ENCODE measurements at places on chromosomes 1 and 21.

- no peak for DNase-seq
These were observed 2.9 kb downstream of the JUN start for GRCh38 chr1:58780836-58781452.

DNA sequence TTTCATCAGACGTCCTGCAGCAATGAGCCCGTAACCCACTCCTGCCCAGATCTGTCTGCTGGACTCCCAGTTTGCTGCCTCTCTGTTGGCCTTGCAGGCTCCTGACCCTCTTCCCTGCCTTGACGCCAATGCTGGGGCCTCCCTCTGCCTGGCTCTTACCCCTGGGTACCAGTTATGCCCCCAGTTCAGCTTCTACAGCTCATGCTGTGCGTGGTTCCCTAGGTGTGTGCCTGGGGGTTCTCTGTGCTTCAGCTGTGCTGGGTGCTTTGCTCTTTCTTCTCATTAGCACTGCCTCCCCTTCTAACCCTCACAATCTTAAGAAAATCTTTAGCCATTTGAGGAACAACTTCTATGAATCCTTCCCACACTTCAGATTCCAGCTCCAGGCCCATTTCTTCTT is 151.4 kb downstream of the ZSCAN20 start:
- no peak for DNase-seq

DNA sequence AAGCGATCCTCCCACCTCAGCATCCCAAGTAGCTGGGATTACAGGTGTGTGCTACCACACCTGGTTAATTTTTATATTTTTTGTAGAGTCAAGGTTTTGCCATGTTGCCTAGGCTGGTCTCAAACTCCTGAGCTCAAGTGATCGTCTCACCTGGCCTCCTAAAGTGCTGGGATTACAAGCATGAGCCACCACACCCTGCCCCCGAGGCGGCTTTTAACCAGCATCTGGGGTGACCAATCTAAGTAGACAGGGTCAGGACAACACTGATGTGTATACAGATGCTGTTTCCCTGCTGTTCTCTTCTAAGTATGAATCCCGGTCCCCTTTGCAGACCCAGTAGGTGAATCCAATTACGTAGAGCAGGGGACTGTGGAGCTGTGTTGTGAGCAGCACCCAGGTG is 23.9 kb downstream of the THAP3 start:
- DNase-seq = no peak

GRCh38 chr1:30008372-30008997 is 714.9 kb downstream of the MATN1 start:
- DNase-seq = no peak

DNA sequence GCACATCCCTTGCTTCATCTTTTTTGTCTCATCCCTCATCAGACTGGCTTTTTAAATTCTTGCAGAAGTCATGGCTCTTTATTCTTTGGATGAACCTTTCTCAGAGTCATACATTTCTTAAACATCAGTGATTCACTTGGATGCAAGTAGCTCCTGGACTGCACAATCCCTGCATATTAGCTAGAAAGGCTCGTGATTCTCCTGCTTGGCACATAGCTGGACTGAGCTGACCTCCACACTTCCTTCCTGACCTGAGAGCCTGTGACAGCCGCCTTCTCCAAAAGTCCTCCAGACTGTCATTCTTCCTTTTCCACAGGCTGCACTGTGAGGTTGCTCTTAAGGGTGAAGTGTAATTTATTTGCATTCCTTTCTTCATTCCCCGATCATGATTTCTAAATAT is 109.4 kb downstream of the RGL1 start:
- DNase-seq = no peak

- DNase-seq = no peak
These were observed 68.0 kb downstream of the MEGF6 start for GRCh38 chr1:3543076-3544039.

DNA sequence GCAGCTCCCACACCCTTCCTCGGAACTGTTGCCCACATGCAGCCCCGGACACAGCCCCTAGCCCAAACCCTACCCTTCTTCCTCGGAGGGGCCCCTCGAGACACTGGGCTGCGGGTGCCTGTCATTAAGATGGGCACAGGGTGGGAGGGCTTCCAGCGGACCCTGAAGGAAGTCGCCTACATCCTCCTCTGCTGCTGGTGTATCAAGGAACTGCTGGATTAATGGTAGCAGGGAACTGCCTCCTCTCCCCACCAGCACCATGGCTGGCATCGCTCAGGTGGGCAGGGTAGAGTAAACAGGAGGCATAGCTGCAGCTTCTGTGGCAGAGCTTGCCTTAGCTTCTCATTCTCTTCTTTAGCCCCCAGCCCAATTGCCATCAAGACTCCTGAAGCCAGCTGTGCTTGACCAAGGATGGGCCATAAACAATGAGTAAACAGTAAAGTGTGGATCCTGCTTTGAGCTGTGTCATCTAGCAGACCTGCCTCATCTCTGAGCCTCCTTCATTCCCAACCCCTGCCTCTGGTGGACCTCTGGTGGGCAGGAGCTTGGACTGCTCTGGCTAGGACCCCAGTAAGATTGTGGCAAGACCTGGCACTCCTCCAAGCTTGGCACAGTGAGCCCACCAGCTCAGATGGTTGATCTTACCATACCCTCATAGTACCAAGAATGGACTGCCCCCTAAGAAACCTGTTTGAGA is at the start of gene LENEP:
Gene LENEP (plus strand): TSS at position 15 of the 697 bp plus-strand sequence. CDS start 22 bp downstream, at position 37.
- no peak for DNase-seq

- no peak for DNase-seq
These were observed at the start of gene TNFSF4 for GRCh38 chr1:173206816-173207568. TNFSF4 (minus strand) TSS chr1:173207331; CDS start chr1:173207176, 155 bp downstream.

- no peak for DNase-seq
These were observed 2.6 kb downstream of the CAPN8 start for GRCh38 chr1:223662943-223663342.

- no peak for DNase-seq
These were observed 1.0 kb upstream of the S100A6 start for GRCh38 chr1:153536671-153537375.

DNA sequence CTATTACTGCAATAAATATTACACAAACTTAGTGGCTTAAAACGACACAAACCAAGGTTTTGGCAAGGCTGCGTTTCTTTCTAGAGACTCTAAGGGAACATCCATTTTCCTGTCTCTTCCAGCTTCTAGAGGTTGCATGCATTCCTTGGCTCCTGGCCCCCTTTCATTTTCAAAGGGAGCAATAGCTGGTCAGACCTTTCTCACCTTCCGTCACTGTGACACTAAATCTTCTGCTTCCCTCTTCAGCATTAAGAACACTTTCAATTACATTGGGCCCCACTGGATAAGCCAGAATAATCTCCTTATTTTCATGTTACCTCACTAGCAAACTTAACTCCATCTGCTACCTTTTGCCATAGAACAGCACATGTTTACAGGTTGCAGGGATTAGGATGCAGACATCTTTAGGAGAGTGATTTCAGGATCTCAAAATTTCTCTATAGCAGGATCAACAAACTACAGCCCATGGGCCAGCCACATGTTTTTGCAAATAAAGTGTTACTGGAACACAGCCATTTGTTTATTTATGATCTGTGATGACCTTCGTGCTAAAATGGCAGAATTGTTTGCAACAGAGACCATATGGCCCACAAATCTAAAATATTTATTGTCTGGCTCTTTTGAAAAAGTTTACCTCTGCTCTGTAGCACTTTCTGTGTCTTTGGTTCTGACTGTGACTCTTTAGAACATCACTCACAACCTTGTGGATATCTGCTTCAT is 221.5 kb upstream of the SGIP1 start:
- no peak for DNase-seq

GRCh38 chr1:30668024-30668423 is 55.4 kb downstream of the MATN1 start:
- no peak for DNase-seq

- no peak for DNase-seq
These were observed 181.3 kb downstream of the ETS2 start for GRCh38 chr21:38986806-38987632.

DNA sequence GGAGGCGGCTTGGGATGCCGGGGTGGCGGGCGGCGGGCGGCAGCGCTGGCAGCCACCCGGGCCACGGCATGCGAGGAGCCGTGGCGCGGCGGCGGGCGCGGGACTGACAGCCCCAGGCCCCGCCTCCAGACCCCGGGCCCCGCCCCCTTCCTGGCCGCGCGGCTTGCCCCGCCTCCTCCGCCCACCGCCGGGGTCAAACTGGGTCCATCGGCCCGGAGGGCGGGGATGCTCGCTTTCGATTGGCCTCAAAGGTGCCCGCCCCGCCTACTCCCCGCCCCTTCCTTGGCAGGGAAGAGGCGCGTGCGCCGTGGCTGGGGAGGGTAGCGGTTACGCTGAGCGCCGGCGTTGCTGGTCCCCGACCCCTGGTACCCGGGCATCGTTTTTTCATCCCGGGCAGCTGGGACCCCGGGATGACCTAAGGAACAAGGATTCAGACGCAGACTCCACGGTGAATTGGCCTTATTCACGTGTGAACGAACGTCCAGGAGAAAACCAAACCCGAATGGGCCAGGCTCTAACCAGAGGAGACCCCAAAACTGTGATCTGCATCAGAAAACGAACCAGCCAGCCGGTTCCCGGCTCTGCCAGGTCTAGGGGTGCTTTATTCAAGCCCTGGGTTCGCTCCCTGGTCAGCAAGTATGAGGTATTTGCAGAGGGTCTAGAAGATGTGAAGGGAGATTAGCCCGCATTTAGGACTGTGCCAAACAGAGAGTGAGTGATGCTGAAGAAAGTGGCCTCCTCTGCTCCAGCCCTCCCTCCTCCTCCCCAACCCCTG is 117.2 kb upstream of the GUCA2B start:
- DNase-seq = peak; percentile 99

GRCh38 chr1:198437332-198437731 is 103.1 kb downstream of the ATP6V1G3 start:
- no peak for DNase-seq

DNA sequence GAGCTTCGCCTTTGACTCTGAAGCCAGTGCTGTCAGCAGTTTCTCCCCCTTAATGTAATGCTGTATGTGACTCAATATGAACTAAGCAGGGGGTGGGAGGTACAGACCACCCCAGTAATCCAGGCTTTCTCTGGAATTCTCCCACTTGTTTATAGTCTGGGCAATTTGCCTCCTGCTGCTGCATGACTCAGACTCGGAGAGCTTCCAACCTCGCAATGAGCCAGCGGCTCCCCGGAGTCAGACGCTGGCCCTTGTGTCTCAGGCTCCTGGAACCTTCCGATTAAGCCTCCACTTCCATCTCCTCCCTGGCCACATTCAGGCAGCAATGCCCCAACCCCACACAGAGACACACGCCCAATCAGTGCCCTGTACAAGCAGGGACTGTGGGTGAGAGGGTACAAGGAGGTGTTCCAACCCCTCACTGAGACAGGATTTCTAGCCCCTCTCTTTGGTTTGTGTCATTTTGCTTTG is 471.7 kb upstream of the VAMP3 start:
- peak; percentile 56 for DNase-seq

DNA sequence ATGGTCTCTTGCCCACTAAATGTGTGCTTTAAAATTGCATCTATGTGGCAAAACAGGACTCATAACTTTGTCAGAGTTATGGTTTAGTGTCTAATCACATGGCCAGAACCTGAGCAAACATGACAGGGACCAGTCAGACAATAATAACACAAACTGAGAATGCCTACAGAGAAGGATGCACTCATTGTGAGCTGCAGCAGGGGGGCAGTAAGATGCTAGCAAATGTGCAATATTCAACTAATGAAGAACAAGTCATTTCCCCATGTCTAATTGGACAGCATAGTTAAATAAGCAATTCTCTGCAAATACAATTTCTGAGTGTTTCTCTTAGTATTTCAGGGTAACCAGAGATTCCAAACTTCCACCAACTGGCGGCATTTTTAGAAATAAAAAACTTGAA is 30.8 kb downstream of the SPAG17 start:
- no peak for DNase-seq

- no peak for DNase-seq
These were observed 10.6 kb downstream of the URB1 start for GRCh38 chr21:32382108-32382644.

DNA sequence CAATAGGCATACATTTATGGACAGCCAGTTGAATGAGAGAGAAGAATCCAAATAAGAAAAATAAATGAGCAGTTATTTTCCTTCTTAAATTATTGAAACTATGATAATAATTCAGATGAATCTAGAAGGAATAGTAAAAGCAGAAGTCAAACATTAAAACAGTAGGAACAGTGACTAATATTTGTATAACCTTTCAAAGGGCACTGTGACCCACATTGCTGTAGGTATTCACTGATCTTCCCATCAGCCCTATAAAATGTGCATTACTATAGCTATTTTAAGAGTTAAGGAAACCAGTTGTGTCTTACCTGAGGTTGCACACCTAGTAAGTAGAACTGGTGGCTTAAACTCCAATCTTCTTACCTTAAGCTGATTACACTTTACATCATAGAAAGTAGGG is 102.8 kb upstream of the ARTN start:
- no peak for DNase-seq

Measured in type B pancreatic cell (in vitro differentiated cells).